AG04450 (cell line): ENCODE measurements at places on chromosomes 5 and 9. TPM values are rescaled to one million over a fixed set of nuclear protein-coding genes. Genes with fewer than 3 reads are reported as not detected.

The PCDHGB5 gene
- polyA plus RNA-seq: 12.5 TPM in 2 replicates

The KCNT1 gene
- polyA plus RNA-seq: not detected in 2 replicates

The B4GALT1 gene
- 55.3 and 57.0 TPM in 2 replicates for polyA plus RNA-seq

The MLLT3 gene
- 26.5 and 32.5 TPM in 2 replicates for polyA plus RNA-seq

The CD274 gene
- 16.3 and 16.6 TPM in 2 replicates for polyA plus RNA-seq

The CFAP157 gene
- 0.14 TPM in 1 of 2 replicates, not detected in the other for polyA plus RNA-seq

The EIF4E1B gene
- polyA plus RNA-seq: not detected in 2 replicates

The RAB3C gene
- polyA plus RNA-seq: not detected in 2 replicates

The SLC34A3 gene
- not detected in 2 replicates for polyA plus RNA-seq

The OR13J1 gene
- not detected in 2 replicates for polyA plus RNA-seq

The MLANA gene
- not detected in 2 replicates for polyA plus RNA-seq

The GFI1B gene
- polyA plus RNA-seq: 0.10 and 0.16 TPM in 2 replicates

The SIT1 gene
- polyA plus RNA-seq: not detected in 2 replicates

The ANKRD34B gene
- not detected in 2 replicates for polyA plus RNA-seq

The UBE2QL1 gene
- not detected in 2 replicates for polyA plus RNA-seq

The ORM2 gene
- polyA plus RNA-seq: not detected in 2 replicates

The INSYN2B gene
- 6.1 and 6.8 TPM in 2 replicates for polyA plus RNA-seq

The CCDC192 gene
- polyA plus RNA-seq: not detected in 2 replicates

The SOHLH1 gene
- polyA plus RNA-seq: not detected in 2 replicates

The FIBCD1 gene
- polyA plus RNA-seq: 2.2 and 3.2 TPM in 2 replicates

The LPAR1 gene
- polyA plus RNA-seq: 559 and 581 TPM in 2 replicates

The PLGRKT gene
- polyA plus RNA-seq: 8.6 and 13.1 TPM in 2 replicates

The F2RL2 gene
- 83.1 and 89.6 TPM in 2 replicates for polyA plus RNA-seq

The MARVELD2 gene
- 0.96 and 1.0 TPM in 2 replicates for polyA plus RNA-seq

The GABRA6 gene
- polyA plus RNA-seq: not detected in 2 replicates

The GLT6D1 gene
- polyA plus RNA-seq: not detected in 2 replicates

The CARD6 gene
- 3.2 and 4.2 TPM in 2 replicates for polyA plus RNA-seq

The TRIM7 gene
- 0.66 and 1.1 TPM in 2 replicates for polyA plus RNA-seq

The CCNJL gene
- 3.8 and 4.4 TPM in 2 replicates for polyA plus RNA-seq

The MZB1 gene
- polyA plus RNA-seq: not detected in 2 replicates

The CCDC112 gene
- 2.4 and 4.7 TPM in 2 replicates for polyA plus RNA-seq

The OR2Y1 gene
- not detected in 2 replicates for polyA plus RNA-seq

The CCNO gene
- polyA plus RNA-seq: not detected in 2 replicates

The DEPDC1B gene
- 2.9 and 5.4 TPM in 2 replicates for polyA plus RNA-seq

The ZNG1F gene
- polyA plus RNA-seq: 4.6 and 7.6 TPM in 2 replicates

The TGFBI gene
- 2,219 and 2,576 TPM in 2 replicates for polyA plus RNA-seq

The SWI5 gene
- 72.2 and 75.8 TPM in 2 replicates for polyA plus RNA-seq

The BBLN gene
- 48.1 and 64.2 TPM in 2 replicates for polyA plus RNA-seq

The TMEM171 gene
- polyA plus RNA-seq: 10.6 and 10.9 TPM in 2 replicates

The PPP3R2 gene
- polyA plus RNA-seq: not detected in 2 replicates

The C9 gene
- polyA plus RNA-seq: 0.02 TPM in 1 of 2 replicates, not detected in the other

The PLCXD3 gene
- 0.01 and 0.02 TPM in 2 replicates for polyA plus RNA-seq
